Sciatic nerve (tissue), 2 donors: ENCODE measurements at places on chromosomes 13 and 19. TPM values are rescaled to one million over a fixed set of nuclear protein-coding genes. Genes with fewer than 3 reads are reported as not detected.

The ZNF345 gene
- 9.7 TPM for total RNA-seq

The CBLC gene
- not detected for total RNA-seq

DNA sequence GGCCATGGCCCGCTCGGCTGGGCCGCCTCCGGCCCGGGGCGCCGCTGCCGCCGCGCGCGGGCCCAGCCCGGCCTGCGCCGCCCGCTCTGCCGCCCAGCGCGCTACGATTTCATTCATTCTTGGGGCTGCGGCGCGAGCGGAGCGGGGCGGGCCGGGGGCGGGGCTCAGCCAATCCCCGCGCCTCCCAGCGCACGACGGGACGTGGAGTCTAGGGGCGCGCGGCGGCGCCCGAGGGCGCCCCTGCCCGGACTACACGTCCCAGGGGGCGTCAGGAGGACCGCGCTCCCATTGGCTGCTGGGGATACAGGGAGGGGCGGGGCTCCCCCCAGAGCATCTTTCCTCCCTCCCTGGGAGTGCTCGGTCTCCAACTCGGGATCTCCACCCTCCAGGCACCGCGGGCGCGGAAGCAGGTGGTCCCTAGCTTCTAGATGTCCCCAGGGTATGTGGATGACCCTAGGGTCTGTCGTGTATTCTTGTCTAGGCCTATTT, 5.6 kb upstream of the DPF1 start:
- no peak for DNase-seq

DNA sequence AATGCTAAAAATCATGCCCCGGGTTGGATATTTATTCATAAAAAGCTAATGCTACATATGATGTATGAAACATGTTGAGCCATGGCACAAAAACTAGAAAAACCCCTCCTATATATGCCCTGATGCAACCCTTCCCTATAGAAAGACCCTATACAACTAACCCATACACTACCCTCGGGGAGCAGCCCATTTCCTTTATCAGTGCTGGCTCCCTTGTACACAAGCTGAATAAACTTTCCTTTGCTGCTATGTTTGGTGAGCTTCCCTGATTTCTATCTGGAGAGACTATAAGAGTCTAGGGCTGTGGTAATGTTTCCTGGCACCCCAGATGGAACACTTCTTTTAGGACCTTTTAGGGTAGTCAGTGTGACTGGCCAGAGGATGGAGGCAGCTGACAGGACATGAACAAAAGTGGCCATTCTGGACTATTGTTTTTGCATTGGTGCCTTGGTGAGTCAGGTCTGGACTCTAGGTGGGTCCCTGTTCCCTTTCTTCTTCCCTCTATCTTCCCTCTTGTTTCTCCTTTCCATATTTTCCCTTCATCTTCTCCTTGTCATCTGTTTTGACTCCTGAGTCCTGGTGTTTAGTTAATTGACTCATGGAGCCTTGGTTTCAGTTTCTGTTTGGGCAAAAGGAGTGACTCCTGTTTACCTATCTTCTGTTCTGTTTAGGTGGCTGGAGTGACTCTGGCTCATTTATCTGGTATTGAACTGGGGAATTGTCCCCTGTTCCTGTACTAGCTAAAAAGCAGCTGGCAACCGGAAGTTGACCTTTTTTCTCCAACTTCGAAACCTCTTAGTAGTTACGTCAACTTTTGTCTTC, 1321.8 kb upstream of the PCDH9 start:
- no peak for DNase-seq

DNA sequence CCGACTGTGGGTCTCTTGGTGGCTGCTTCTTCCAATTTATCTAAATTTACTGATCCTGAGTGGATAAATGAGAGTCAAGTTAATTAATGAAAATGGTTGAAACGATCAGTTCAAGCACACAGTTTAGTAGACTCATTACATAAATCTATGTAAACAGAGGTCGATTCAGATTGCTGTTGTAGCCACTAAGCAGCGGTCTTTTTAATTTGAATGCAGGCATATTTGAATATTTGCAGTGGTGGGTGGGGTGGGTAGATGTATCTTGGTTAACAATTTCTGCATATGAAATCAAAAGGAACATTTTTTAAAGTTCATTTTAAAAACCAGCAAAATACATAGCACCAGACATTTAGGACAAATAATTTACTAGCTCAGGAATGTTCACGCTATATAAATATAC, 325.9 kb downstream of the KLF12 start:
- DNase-seq, result no peak

DNA sequence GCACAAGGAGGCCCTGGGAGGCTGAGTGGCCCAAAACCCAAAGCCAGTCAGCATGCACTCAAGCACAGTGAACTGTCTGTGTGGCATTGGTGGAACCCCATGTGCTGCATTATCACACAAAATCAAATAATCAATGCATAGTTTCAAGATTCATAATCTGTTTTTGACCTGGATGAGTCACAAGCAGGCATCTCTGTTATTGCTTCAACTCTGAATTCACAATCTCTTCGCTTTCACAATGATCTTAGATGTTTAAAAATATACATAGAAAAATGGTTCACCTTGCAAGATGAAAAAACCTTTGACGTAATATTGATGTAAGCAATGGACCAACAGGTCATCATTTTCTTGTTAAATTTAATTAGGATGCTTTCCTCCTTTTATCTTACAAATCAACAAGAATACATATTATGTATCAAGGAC, 455.4 kb downstream of the IRS2 start:
- DNase-seq, result no peak

DNA sequence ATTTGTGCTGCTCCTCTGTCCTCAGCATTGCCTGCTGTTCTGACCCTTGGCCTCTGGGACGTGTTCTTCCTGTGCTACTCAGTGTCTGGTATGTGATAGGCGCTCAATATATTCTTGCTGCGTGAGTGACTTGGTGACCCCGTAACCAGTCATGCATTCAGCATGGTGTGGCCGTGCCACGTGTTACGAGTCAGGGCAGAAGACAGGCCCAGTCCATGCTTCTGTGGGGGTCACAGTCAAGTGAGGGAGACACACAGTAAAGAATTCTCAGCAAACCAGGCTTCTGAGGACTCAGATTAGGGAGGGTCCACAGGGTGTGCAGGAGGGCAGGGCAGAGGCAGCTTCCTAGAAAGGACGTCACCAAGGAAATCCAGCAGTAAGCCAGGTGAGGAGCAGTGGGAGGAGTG, 7.9 kb downstream of the PPP1R37 start:
- DNase-seq, result no peak
